ENCODE measurements at places on chromosomes 2 and 18. TPM values are rescaled to one million over a fixed set of nuclear protein-coding genes. Genes with fewer than 3 reads are reported as not detected.

The NOL4 gene
- total RNA-seq: not detected

The CYP26B1 gene
- 0.05 TPM for total RNA-seq

The MLPH gene
- total RNA-seq: 67.8 TPM

The IL36A gene
- not detected for total RNA-seq

The NRP2 gene
- total RNA-seq: 1.1 TPM

The C2orf66 gene
- total RNA-seq: not detected

The SPDYA gene
- total RNA-seq: 0.46 TPM

The RAB6C gene
- total RNA-seq: not detected

The INHBB gene
- total RNA-seq: not detected

The IHH gene
- 12.3 TPM for total RNA-seq

The ARL4C gene
- total RNA-seq: 2.1 TPM

The CD8A gene
- not detected for total RNA-seq

The HSBP1L1 gene
- 43.6 TPM for total RNA-seq

The MORN2 gene
- 6.2 TPM for total RNA-seq

The SLC11A1 gene
- total RNA-seq: 0.33 TPM

The SLC14A1 gene
- total RNA-seq: 5.9 TPM

The SYT4 gene
- not detected for total RNA-seq
